ENCODE measurements at places on chromosomes 7 and 10.

DNA sequence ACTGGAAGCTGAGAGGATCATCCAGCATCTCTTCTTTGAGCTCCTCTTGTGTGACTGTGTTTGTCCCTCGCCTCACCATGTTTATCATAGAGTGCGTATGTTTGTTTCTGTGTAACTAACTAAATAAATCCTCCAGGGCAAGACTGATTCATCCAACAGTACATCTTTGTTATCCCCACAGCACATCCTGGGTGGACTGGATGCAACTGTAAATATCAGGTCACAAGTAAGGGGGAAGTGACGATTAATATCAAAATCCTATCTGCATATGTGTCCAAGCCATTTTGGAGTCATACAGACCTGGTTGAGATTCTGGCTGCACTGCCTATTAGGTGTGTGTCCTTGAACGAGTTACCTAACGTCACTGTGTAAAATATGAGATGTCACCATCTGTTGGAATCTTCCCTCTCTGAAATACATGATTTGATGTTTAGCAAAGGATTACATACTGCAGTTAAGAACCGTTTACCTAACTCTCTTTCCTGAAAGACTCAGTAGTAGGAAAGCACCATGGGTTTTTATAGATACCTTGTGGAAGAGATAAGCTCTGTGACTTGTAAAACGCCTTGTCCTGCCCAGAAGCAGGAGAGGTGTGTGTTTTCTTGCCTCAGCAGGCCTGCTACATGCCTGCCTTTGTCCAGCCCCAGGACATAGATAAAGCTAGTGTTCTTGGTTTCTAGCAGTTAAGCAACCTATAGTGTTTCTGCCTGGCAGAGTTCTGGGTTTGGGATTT is 25.8 kb downstream of the WBP1L start:
- DNase-seq, result no peak

- no peak for DNase-seq
Measured at GRCh38 chr10:94002156-94002555, 8.4 kb downstream of the PLCE1 start.

GRCh38 chr7:5294169-5294987 is 11.6 kb downstream of the SLC29A4 start:
- DNase-seq, result no peak

DNA sequence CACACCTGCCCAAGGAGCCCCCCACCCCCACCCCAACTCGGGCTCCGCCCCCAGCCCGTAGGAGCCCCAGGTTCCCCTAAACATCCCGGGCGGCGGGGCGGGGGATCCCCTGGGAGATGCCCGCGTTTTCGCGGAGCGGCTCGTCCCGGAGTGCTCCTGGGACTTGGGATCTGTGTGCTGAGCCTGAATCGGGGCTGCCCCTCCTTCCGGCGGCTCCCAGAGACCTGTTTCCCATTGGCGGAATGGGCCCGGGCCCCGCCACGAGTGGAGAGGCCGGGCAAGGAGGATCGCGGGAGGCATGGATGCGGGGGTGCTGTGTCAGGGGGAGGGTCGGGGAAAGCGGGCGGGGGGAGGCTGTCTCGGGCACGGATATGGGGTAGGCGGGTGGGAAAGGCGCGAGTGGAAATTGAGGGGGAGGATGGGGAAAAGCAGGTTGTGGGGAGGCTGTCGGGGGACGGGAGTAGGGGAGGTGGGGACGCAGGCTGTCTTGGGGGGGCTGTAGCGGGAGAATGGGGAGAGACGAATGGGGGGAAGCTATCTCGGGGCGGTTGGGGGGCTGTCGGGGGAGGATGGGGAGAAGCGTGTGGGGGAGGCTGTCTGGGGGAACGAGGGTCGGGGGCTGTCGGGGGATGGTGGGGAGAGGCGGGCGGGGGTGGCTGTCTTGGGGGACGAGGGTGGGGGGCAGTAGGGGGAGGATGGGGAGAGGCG is 572 bp upstream of the BHLHA15 start:
- DNase-seq, result no peak

- no peak for DNase-seq
Measured at GRCh38 chr10:66836057-66836456, 89.8 kb upstream of the LRRTM3 start.
